ENCODE measurements at places on chromosomes 5 and 9.

DNA sequence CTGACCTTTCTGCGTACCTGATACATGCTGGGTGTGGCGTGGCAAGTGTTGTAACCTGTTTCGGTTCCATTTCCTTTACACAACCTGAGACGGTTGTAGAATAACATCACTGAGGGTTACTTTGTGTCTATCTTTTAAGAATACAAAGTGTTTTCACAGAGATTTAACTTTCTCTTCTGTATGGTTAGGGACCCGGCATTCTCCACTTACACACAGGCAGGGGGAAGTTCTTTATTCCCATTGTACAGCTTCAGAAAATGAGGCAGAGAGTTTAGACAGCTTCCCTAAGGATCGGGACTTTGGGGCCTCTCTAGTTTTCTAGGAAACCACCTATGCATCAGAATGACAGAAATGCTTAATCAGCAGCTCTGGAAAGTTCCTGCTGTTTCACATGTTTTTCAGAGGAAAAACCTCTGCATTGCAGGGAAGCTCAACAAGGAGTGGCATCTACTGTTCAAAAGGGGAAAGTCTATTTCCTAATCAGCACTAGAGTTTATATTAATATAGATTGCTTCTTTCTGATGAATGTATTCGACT lies 41.3 kb downstream of the CAST start:
- no peak for DNase-seq

GRCh38 chr5:40312205-40312604 lies 367.5 kb upstream of the PTGER4 start:
- no peak for DNase-seq

GRCh38 chr9:133671371-133671770 lies 35.2 kb downstream of the DBH start:
- DNase-seq, result no peak

DNA sequence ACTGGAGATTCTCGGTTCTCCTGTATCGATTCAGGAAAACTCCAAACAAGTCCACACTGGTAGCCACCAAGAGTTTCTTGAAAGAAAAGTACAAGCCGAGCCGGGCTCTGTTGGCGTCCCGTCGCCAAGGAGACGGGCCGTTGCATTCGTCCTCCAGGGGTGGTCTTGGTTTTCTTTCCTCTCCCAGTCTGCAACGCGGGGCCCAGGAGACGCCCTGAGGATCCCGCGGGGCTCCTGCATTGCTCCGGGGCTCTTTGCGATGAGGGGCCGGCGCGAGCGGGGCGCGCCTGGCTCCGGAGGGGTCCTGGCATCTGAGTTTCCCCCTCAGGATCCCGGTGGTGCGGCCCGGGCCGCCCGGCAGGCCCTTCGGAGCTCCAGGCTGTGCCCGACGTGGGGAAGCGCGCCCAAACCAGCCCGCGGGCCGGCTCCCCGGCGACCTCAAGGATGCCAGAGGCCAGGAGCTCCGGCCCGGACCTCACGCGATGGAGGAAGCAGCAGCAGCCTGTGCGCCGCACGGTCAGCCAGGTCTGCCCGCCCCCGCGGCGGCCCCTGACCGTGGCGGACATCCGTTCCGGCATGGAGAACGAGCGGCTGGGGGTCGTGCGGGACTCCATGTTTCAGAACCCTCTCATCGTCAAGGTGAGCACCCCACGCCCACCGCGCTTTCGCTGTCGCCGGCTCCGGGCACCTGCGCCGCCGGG lies at the start of gene CFAP77:
TSS of gene CFAP77 (plus strand) at position 384 of the 701 bp plus-strand sequence. CDS start at position 445, 61 bp downstream.
- peak; percentile 59 for DNase-seq

GRCh38 chr9:95552814-95553546 lies 36.2 kb upstream of the PTCH1 start:
- DNase-seq, result peak; percentile 25

- no peak for DNase-seq
Measured at GRCh38 chr5:10591159-10591558, 27.3 kb downstream of the ANKRD33B start.

- DNase-seq, result peak; percentile 56
Measured at GRCh38 chr5:15992918-15993317, 186.7 kb downstream of the MARCHF11 start.

- DNase-seq, result peak; percentile 58
Measured at GRCh38 chr5:138752341-138752950, 779 bp upstream of the CTNNA1 start.

DNA sequence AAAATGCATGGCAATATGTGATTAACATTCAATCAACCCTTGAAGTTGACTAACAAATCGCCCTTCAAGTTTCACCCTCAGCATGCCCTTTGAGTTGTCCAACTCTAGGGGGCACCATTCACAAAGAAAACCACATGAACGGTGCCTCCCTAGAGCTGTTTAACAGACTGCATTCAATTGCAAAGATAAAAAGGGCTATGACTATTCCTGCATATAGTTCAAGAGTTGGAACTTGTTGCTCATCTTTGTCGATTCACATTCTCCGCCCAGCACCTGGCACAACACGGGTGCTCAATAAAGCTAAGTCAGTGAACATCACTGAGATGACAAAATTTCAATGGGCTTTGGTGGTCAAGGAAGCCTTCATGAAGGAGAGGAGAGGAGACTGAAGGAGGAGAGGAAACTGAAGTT lies 69.6 kb upstream of the SLC30A5 start:
- peak; percentile 41 for DNase-seq

- DNase-seq, result no peak
Measured at GRCh38 chr5:87765009-87765408, 352.3 kb upstream of the CCNH start.

Data from fibroblast of skin of scalp (primary cell).